ENCODE measurements at places on chromosomes 13 and 19.
A peak's percentile ranks its signal among the peaks of the same experiment; 100 is the strongest.

- peaks cover 11% of the 10 kb centered on the region for H3K27me3 ChIP-seq
- H3K4me3 ChIP-seq = no peak overlapping the region
- no peaks in the 10 kb centered on the region for H3K36me3 ChIP-seq
- no peaks in the 10 kb centered on the region for H3K4me1 ChIP-seq
- no peak overlapping the region for H3K27ac ChIP-seq
- DNase-seq = no peak
Observed at GRCh38 chr19:3285647-3286176, 61.3 kb downstream of the CELF5 start.

DNA sequence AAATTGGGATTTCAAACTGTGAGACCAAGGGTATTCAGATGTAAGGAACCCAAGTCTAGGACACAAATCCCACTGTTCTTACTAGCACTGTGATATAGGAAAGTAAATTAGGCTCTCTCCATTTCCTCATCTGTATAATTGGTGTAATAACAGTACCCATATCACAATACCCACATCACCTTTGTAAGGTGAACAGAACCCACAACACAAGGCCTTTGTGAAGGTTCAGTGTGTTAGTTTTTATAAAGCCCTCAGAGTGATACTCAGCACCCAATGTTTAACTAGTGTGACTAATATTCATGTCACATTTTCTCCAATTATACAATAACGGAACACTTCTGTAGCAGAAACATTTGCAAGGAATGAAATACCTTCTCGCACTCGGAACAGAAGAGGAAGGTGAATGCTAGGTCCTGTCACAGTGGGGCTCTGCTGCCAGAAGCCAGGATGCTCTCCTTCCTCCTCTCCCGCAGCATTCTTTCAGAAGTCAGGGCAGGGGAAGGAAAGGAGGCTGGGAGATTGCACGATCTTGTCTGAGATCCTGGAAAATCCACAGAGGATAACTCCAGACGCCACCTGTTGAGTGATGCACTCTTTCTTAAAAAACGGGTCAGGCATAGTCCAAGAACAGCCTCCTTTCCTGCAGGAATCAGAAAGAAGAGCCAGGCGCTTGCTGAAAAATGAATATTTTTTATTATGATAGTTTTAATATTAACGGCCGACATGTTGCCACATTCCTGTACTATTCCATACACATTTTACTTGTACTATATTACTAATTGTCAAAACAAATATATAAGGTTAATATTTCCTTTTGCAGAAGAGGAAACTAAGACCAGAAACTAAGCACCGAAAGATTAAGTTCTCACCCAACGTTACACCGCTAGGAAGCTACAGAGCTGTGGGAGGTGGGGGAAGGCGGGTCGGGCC is 762 bp downstream of the ZNF45 start:
- no peak overlapping the region for H3K27ac ChIP-seq
- H3K4me1 ChIP-seq = peaks cover 11% of the 10 kb centered on the region
- DNase-seq = no peak
- peaks cover 26% of the 10 kb centered on the region for H3K36me3 ChIP-seq

- H3K4me3 ChIP-seq = peak overlapping the region; percentile 77
- no peak for DNase-seq
- H3K27me3 ChIP-seq = no peaks in the 10 kb centered on the region
- peaks cover 47% of the 10 kb centered on the region for H3K4me1 ChIP-seq
Observed at GRCh38 chr13:110914081-110914330, 863 bp downstream of the ANKRD10 start.

GRCh38 chr13:102394158-102395053 is 7.4 kb downstream of the FGF14 start:
- no peak for DNase-seq
- no peaks in the 10 kb centered on the region for H3K36me3 ChIP-seq
- no peak overlapping the region for H3K4me3 ChIP-seq
- peaks cover 96% of the 10 kb centered on the region for H3K27me3 ChIP-seq
- H3K27ac ChIP-seq = no peak overlapping the region

DNA sequence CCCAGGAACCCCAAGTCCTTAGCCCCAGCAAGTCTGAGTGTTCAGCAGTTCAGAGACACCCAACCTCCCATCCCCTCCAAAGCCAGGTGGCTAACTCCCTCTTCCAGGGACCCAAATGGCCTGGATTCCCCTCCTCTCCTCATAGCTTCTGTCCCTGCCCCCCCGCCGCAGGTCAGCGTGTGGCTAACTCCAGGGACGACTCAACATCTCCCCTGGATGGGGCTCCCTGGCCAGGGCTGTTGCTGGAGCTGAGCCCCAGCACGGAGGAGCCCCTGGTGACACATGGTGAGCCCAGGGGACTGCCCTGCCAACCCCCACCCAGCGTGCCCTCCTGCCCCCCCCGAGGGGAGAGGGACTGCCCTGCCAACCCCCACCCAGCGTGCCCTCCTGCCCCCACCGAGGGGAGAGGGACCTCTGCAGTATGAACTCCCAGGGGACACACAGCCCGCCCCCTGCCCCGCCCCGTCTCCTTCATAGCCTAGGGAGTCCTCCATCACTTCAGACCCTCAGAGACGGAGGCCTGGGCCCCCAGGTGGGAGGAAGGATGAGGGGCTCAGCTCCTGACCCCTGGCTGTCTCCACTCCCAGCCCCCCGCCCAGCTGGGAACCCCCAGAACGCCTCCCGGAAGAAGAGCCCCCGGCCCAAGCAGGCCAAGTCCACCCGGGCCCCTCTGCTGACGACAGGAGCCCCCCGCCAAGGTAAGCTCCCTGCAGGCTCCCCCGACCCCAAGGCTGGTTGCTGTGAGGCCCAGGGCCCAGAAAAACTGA is 1.7 kb downstream of the SSC5D start:
- no peak for DNase-seq
- H3K36me3 ChIP-seq = no peaks in the 10 kb centered on the region
- peaks cover 3% of the 10 kb centered on the region for H3K27me3 ChIP-seq

GRCh38 chr19:11481534-11482383 is 913 bp upstream of the ELAVL3 start:
- no peak for DNase-seq
- H3K36me3 ChIP-seq = no peaks in the 10 kb centered on the region
- H3K27ac ChIP-seq = no peak overlapping the region
- H3K4me3 ChIP-seq = no peak overlapping the region
- no peaks in the 10 kb centered on the region for H3K4me1 ChIP-seq

GRCh38 chr13:74838096-74838495 is 643.9 kb downstream of the TBC1D4 start:
- no peaks in the 10 kb centered on the region for H3K4me1 ChIP-seq
- no peaks in the 10 kb centered on the region for H3K36me3 ChIP-seq
- DNase-seq = no peak
- no peak overlapping the region for H3K4me3 ChIP-seq
- no peak overlapping the region for H3K27ac ChIP-seq
- no peaks in the 10 kb centered on the region for H3K27me3 ChIP-seq

DNA sequence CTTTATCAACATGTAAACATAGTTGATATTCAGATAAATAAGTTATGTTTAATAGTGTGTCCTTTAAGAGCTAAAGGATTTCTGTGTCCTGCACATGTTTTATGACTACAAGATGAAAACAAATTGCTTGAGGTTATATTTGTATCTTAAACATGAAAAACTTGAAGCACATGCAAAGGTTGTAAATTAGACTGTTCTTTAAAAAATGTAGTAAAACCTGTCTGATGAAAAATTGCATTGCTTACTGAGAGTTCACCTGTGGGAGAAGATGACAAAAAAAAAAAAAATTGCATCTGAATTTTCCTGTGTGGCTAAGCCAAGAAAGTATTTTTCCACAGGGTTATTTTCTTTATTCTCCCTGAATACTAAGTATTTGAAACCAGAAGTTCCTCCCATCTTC is 25.7 kb upstream of the LMO7 start:
- DNase-seq = no peak
- peaks cover 7% of the 10 kb centered on the region for H3K36me3 ChIP-seq
- peak overlapping the region; percentile 38 for H3K27ac ChIP-seq
- H3K4me3 ChIP-seq = no peak overlapping the region
- peaks cover 19% of the 10 kb centered on the region for H3K4me1 ChIP-seq

DNA sequence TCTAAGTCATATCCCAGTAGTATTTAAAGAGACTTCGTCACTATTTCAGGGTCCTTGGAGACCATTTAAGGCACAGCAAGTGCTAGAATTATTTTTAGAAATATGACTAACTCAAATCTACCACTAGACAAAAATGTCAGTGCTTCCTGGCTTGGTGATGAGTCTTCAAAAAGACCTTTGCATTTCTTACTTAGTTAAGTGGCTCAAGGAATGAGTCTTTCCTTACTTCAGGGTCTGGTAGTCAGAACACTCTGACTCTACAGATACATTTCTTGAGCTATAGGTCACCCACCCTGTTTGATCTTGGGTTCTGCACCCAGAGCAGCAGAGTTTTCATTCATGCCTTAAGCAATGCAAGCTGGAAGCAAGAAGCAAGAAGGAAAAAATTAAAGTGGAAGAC is 191.0 kb upstream of the HTR2A start:
- no peaks in the 10 kb centered on the region for H3K36me3 ChIP-seq
- H3K4me1 ChIP-seq = no peaks in the 10 kb centered on the region
- H3K4me3 ChIP-seq = no peak overlapping the region
- H3K27me3 ChIP-seq = no peaks in the 10 kb centered on the region
- H3K27ac ChIP-seq = no peak overlapping the region
- DNase-seq = no peak

GRCh38 chr13:41017159-41017558 is 2.0 kb downstream of the ELF1 start:
- 0 out of 2 replicates have a peak, but pooled peaks cover 9% of the 10 kb centered on the region for H3K36me3 ChIP-seq
- peak overlapping the region; percentile 77 for H3K4me3 ChIP-seq
- H3K27me3 ChIP-seq = no peaks in the 10 kb centered on the region

DNA sequence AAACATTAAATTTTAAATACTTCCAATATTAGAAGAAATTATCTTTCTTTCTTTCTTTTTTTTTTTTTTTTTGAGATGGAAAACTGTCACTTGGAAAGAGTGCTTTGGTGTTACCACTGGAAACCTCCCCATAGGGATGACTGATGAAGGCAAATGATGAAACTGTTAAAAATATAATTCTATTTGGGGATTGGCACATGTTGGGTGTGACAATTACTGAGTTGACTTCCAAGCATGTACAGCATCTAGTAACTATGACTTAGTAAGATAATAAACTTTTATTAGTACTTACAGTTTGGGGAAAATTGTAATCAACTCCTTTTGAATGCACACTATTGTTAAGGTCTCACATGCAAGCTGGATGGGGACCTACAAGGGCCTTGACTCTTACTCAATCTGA is 592.5 kb downstream of the KCTD12 start:
- no peak for DNase-seq
- H3K27me3 ChIP-seq = no peaks in the 10 kb centered on the region
- no peak overlapping the region for H3K4me3 ChIP-seq
- no peaks in the 10 kb centered on the region for H3K36me3 ChIP-seq

- peaks cover 37% of the 10 kb centered on the region for H3K27me3 ChIP-seq
- DNase-seq = no peak
- no peak overlapping the region for H3K4me3 ChIP-seq
- H3K4me1 ChIP-seq = no peaks in the 10 kb centered on the region
- H3K36me3 ChIP-seq = no peaks in the 10 kb centered on the region
- no peak overlapping the region for H3K27ac ChIP-seq
Observed at GRCh38 chr13:100872761-100873160, 198.2 kb upstream of the TMTC4 start.

DNA sequence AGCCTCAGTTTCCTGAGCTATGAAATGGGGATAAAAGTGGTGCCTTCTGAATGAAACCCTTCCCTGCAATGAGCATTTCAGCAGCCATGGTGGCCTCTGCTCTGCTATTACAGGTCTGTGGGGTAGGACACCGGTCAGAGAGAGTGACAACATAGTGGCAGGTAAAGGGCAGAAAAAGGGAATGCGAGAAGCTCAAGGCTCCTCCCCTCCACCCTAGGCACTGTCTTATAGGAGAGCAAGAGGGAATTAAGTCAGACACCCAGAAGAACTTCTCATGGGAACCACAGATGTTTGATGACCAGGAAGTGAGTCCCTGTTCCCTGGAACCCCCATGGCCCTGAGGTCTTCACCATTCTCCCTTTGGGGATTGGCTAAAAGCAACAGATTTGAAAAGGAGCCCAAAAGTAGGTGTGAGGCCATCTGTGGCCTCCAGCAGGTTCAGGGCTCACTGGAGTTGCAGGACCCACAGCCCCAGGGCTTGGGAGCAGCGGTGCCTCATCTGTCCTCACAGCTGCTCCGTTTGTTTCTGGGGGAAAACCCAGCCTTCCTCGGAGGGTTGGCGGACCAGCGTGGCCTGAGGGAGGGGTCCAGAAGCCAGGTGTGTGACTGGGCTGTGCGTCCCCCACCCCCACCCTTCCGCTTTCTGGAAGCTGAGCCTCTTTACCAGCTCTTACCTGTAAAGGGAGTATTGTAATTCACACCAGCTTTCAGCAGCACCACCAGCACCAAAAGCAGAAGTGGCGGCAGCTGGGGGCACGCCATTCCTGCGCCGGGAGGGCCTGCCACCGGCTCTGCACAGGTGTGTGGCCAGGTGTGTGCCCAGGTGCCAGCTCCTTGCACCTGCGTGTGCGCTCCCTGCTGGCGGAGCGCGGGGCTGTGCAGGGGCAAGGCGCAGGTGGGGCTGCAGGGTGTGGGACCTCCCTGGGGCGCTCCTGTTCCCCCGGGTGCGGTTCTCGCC is 19.4 kb downstream of the IQCN start:
- H3K4me1 ChIP-seq = peaks cover 39% of the 10 kb centered on the region
- H3K27me3 ChIP-seq = no peaks in the 10 kb centered on the region
- peak; percentile 70 for DNase-seq
- H3K4me3 ChIP-seq = peak overlapping the region; percentile 54
- H3K27ac ChIP-seq = peak overlapping the region; percentile 98
- no peaks in the 10 kb centered on the region for H3K36me3 ChIP-seq

DNA sequence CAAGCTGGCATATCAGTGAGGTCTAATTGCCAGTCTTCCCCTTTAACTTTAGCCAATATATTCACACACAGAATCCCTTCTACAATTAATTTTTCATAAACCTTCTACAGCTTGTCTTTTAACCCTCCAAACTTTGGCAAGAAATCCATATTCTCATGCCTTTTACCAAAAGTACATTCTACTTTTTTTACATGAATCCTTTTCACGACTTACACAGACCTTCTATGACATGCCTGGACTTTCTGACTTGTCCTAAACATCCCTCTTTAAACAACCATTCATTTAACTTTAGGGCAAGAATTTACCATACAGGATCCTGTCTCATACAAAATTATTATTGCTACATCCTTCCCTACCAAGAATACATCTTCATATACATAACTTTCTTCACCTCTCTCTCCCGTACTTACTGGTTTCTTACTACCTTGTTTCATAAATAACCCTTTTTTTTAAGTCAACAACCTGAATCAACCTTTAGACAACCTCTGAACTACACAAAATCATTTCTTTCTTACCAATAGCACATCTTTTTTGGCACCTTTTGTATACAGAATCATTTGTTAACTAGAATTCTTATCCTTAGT is 23.5 kb downstream of the ZNF544 start:
- no peak overlapping the region for H3K4me3 ChIP-seq
- H3K27me3 ChIP-seq = no peaks in the 10 kb centered on the region
- DNase-seq = no peak
- peaks cover 35% of the 10 kb centered on the region for H3K36me3 ChIP-seq
- H3K27ac ChIP-seq = no peak overlapping the region
- no peaks in the 10 kb centered on the region for H3K4me1 ChIP-seq

DNA sequence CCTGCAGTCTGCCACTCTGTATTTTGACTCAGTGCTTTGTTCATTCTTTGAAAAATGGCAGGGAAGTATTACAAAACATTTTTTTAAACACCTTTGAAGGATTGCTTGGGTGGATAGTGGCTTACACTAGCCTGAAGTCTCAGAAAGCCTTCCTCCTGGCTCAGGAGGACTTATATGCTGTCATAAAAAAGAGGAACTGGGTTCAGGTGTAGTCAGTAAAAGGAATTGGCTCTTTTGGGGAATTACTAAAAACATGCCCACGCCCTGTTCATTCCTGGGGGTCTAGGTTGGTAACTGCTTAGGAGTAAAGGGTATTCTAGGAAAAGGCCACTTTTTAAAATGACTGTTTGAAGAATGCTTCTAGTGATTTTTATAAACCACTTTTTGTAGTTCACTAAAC is 186.9 kb downstream of the SHISA2 start:
- no peak overlapping the region for H3K4me3 ChIP-seq
- H3K27me3 ChIP-seq = peaks cover 71% of the 10 kb centered on the region
- no peak overlapping the region for H3K27ac ChIP-seq
- no peaks in the 10 kb centered on the region for H3K4me1 ChIP-seq
